NCI-H345 (cell line): ENCODE measurements at places on chromosomes 11 and 22.
A peak's percentile ranks its signal among the peaks of the same experiment; 100 is the strongest.

DNA sequence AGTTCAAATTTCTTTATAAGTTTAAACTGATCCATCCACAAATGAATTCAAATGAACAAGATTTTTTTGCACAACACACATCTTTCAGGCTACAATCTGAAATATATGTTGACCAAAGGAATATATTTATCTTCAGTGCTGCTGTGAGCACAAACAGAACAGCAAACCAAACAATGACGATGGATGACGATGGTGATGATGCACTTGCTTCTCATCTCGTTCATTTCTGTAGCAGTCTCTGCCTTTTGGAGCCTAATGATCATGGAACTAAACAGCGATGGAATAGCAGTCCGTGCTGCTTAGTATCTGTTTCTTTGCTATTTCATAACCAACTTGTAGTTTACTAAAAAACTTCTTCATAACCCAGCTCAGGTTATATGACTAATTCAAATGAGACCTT is 220.7 kb upstream of the BLID start:
- DNase-seq = no peak

DNA sequence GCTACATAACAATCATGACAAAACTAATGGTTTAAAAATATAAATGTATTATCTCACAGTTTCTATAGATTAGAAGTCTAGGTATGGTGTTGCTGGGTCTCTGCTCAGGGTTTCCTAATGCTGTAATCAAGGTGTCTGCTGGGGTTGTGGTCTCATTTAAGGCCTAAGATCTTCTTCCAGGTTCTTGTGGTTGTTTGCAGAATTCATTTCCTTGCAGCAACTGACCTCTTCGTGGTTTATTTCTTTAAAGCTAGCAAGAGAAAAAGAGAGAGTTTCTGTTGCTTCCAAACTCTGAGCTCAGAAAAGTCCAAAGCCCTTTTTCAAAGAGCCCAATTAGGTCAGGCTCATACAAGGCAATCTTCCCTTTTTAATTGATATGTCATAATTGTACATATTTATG is 452.7 kb upstream of the CCDC179 start:
- DNase-seq = no peak

DNA sequence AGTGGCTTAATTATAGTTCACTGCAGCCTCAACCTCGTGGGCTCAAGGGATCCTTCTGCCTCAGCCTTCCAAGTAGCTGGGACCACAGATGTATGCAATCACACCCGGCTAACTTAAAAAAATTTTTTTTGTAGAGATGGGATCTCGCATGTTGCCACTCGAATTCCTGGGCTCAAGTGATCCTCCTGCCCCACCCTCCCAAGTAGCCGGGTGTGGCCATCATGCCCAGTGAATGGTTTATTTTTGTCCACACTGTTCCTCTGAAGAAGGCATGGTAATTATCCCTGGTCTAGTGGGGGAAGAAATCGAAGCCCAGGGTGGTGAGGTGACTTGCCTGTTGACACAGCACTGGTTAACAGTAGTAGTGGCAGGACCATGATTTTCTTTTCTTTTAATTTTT is 1.9 kb downstream of the SAC3D1 start:
- DNase-seq = no peak

GRCh38 chr11:31651822-31652221 is 142.3 kb downstream of the ELP4 start:
- no peak for DNase-seq

- DNase-seq = no peak
These were observed 1831.1 kb downstream of the LRRC4C start for GRCh38 chr11:39628311-39628710.

DNA sequence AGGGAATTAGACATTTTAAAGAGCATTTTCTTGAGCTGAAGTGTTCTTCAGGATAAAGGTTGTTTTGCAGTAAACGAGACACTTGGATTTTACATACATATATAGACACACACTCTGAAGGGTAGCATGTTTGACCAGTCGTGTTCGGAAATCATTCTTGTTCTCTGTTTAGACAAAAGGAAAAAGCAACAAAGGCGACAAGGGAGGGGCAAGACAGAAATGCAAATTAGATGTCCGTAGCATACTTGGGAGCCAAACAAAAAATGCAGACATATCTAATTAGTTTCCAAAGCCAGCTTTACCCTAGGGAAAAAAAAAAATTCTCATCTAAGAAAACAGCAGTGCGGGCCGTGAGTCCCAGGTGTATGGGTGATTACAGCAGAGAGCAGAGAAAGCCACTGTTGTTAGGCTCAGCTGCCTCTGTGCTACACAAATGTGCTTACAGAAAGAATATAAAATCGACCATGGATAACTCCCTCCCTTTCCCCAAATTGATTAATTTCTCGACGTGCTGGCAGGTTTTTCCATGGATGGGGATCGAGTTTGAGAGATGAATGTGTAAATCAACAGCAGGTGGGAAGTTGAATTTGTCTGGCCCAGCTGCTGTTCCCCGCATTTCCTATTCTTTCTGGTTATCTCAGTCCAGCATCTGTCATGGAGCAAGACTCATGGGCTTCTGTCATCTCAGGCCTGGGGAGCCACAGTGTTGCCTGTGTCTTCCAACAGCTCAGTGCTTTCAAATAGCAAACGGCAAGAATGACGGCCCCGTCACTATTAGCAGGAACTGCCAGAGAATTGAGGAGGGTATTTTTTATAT is 176.5 kb upstream of the TTC12 start:
- DNase-seq = peak; percentile 56

DNA sequence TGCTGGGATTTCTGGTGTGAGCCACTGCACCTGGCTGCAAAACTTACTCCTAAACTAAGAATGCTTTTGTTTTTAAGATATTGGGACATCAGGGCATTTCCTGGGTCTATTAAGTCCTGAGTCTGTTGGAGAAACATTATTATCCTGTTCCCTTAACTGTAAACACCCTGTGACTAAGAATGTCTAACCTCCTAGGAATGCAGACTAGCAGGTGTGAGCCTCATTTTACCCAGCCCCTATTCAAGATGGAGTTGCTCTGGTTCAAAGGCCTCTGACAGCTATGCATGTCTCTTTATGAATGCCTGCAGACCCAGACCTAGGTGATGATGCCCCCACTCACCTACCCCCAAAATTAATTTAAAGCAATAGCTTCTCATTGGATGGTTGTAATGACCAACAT is 46.2 kb downstream of the DEPDC5 start:
- no peak for DNase-seq

- no peak for DNase-seq
These were observed 21.0 kb downstream of the OR5M11 start for GRCh38 chr11:56522008-56522407.

DNA sequence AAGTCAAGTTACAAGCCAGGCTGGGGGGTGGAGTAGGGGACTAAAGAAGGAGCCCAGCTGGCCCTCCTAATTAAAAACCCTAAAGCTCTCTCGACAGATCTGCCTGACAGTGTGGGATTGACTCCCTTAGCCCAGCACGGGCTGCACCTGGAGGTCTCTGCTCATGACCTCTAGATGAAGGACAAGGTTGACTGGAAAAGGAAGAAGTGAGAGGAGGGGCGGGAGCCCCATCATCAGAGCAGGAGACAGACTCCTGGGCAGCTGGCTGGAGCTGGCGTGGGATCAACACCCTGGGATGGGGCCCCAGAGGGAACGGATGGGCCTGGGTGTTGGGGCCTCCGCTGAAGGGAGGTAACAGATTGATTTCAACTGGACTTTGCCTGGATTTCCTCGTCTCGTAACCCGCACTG is 46.1 kb downstream of the RPUSD4 start:
- no peak for DNase-seq

DNA sequence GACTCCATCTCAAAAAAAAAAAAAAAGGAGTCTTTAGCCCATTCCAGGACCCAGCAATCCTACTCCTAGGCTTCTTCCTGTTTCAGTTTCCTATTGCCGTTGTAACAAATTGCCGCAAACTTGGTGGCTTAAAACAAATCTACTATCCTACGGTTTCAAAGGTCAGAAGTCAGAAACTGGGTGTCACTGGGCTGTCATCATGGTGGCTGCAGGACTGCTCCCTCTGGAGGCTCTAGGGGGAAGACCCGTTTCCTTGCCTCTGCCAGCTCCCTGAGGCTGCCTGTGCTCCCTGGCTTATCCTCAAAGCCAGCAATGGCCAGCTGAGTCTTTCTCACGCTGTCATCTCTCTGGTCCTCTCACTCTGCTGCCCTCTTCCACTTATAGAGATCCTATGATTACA is 8.7 kb upstream of the DAGLA start:
- no peak for DNase-seq
